ENCODE measurements at places on chromosomes 5 and 9. TPM values are rescaled to one million over a fixed set of nuclear protein-coding genes. Genes with fewer than 3 reads are reported as not detected.

The LARP1 gene
- total RNA-seq, result 61.4 TPM

The PPP1R26 gene
- total RNA-seq, result 11.6 TPM

The SLC46A2 gene
- total RNA-seq, result not detected

The CLK4 gene
- total RNA-seq, result 9.5 TPM

The MYMK gene
- total RNA-seq, result not detected
